ENCODE measurements at places on chromosomes 1 and 21. TPM values are rescaled to one million over a fixed set of nuclear protein-coding genes. Genes with fewer than 3 reads are reported as not detected.

DNA sequence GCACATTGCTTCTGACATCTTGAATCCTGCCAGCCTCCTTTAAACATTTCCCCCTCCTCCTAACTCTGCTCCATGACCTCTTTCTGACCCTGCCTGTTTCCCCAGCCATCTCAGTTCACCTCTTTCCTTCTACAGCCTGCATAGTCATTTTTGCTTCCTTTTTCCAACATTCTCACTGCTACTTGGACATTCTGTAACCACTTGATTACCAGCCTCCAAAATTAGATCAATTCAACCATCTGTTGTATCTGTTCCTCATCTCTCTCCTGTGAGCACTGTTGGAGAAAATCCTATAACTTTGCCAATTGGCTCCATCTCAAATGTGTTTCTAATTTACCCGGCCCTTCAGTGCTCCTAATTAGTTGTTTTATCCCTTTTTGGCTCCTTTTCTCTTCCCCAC, 27.5 kb upstream of the GPR88 start:
- H3K36me3 ChIP-seq, result peaks cover 20% of the 10 kb centered on the region
- H3K27ac ChIP-seq, result no peak overlapping the region
- no peak overlapping the region for H3K4me3 ChIP-seq
- no peaks in the 10 kb centered on the region for H3K27me3 ChIP-seq
- peaks cover 4% of the 10 kb centered on the region for H3K4me1 ChIP-seq

The GBP1 gene
- 150 TPM for total RNA-seq

DNA sequence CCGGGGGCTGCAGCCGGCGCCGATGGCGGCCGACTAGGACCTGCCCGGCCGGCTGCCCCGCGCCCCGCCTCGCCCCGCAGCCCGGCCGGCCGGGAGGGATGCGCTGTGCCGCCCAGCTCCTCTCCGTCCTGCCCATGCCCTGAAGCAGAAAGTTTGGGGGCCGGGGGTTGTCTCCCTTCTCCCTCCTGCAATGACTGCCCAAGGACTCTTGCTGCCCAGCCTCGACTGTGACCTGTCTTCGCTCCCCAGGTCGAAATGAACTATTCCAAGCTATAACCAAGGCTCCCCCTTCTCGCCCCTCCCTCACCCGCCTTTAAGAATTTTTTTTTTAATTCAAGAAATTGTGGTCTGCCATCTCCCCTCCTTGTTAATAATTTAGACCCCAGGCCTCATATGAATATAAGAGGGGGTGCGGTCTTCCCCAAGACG, 361 bp downstream of the TMCC2 start:
- peaks cover 36% of the 10 kb centered on the region for H3K4me1 ChIP-seq
- H3K36me3 ChIP-seq, result no peaks in the 10 kb centered on the region
- peaks cover 41% of the 10 kb centered on the region for H3K27me3 ChIP-seq
- peak overlapping the region; percentile 87 for H3K27ac ChIP-seq
- peak overlapping the region; percentile 85 for H3K4me3 ChIP-seq

The ARTN gene
- total RNA-seq, result 0.71 TPM

DNA sequence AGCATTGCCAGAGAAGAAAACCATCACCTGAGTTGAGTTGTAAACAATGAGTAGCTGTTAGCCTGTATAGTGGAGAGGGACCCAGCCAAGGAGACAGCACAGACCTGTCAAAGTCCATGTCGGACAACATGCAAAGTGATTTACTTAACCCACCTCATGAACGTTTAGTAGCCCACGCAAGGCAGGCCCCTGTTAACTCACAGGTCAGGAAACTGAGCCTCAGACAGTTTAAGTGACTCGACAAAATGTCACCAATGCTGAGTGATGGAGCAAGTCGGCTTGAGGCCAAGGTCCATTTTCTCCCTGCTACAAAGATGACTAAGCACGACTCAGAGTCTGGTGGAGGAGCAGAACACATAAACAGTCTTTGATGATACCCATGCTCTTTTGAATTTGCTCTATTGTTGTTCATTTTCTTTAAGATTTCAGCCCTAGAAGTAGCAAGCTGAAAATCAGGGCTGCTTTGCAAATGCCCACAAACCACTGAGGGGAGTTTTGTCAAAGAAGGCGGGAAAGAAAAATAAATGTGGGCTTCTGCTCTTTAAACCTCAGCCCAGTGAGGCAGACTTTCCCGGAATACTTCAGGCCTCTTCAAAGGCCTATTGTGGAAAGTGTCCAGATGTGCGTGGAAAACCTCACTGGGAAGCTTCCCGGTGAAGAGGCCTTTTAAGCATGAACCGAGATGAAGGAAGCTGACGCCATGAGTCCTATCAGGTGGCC, 83.8 kb upstream of the HOOK1 start:
- H3K4me1 ChIP-seq, result peaks cover 18% of the 10 kb centered on the region
- no peaks in the 10 kb centered on the region for H3K27me3 ChIP-seq
- no peak for DNase-seq
